ENCODE measurements at places on chromosomes 5 and 9.

- no peak for DNase-seq
Observed at GRCh38 chr9:37944671-37945481, 40.9 kb upstream of the SLC25A51 start.

GRCh38 chr5:98564836-98565235 is 208.6 kb upstream of the RGMB start:
- no peak for DNase-seq

GRCh38 chr9:104780796-104781395 is 17.0 kb downstream of the NIPSNAP3B start:
- DNase-seq, result no peak

DNA sequence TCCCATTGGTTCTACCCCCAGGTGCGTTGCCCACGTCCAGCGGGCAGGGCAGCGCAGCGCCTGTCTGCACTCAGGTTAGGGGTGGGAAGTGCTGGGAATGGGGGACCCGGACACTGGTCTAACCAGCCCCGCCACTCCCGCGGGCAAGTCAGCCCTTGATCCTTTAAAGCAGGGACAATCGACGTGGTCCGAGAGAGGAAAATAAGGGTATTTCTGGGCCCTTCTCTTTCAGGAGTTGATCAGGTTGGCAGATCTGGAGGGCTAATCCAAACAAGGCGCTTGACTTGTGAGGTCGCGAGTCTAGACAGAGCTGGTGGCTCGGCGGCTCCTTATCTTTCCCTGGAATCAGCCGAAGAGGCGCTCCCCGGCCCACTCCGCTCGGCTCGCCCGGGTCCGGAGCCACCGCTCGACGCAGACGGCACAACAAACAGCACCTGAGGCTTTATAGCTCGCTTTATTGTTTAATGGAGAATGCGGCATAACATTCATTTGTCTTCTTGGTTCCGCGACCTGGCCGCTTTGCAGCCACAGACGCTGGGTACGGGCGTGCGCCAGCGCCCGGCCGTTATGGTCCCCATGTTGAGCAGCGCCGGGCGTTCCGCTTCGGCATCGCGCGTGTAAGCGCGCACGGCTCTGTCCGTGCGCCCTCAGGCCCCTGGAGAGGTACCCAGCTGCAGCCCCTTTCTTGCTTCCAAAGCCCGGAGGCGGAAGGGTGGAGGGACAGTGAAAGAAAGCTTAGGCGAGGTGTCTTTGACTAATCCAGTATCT is 15.8 kb downstream of the ISL1 start:
- DNase-seq, result no peak

DNA sequence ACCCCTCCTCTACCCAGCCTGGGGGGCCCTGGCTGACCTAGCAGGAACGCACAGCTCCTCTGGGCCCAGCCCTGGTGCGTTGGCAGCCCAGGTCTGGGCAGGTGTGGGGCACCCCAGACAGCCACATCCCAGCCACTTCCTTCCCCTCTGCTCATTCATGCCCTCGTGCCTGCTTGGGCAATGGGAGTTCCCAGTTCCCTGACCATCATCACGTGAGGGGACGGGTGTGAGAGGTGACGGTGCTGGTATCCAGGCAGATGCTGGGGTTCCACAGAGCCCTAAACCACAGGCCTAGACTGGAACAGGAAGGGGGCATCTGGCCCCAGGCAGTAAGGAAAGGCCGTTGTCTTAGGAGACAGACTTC is 8.4 kb downstream of the RALGDS start:
- peak; percentile 93 for DNase-seq

DNA sequence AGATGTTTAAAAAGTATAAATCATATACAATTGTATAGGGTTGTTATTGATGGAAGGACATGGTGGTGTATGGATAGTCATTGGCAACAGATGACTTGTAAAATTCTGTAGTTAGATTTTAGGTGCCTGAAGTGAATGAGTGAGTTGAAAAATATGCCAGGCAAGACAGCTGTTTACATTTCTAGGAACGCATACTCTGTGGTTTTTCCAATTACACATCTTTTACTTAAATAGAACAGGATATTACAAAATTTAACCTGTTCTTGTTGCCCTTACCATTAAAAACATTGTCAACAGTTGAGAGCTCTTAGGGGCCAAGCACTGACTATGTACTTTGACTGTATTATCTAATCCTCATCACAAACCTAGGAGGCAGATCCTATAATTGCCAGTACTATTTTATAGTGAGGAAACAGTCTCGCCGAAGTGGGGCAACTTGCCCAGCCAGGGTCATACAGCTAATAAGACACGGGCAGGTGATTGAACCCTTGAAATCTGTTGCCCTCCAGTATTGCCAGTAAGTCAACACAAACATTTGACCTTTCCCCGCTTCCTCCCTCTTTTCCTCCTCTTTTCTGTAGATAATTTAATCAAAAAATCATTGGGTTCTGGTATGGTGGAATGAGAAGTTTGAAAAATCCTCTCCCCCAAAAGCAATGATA is 88.6 kb downstream of the MACROH2A1 start:
- no peak for DNase-seq

- DNase-seq, result no peak
Observed at GRCh38 chr9:115357821-115358220, 239.9 kb upstream of the TNC start.

GRCh38 chr5:143671674-143672569 is 140.0 kb upstream of the HMHB1 start:
- DNase-seq, result no peak
